ENCODE measurements at places on chromosomes 7 and 10. TPM values are rescaled to one million over a fixed set of nuclear protein-coding genes. Genes with fewer than 3 reads are reported as not detected.

DNA sequence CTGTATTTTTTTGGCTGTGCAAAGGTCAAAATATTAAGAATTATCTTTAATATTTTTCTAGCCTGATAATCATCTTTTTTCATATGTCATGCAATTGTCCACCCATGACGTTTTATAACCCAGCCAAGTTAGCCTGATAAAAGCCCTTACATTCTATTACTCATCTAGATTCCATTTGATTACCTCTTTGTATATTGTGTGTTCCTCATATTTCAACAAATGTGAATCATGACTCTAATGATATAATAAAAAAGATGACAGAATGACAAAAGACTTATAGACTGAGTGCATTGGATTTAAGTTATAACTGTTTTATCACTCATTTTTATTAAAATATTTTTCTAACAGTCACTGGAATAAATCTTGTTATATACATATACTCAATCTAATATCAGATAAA, 1560.0 kb upstream of the LRRTM3 start:
- no peak overlapping the region for H3K27ac ChIP-seq
- no peak overlapping the region for H3K4me3 ChIP-seq
- H3K27me3 ChIP-seq, result no peaks in the 10 kb centered on the region
- DNase-seq, result no peak

- no peak for DNase-seq
- H3K36me3 ChIP-seq, result no peaks in the 10 kb centered on the region
- no peaks in the 10 kb centered on the region for H3K4me1 ChIP-seq
- no peaks in the 10 kb centered on the region for H3K27me3 ChIP-seq
- no peak overlapping the region for H3K4me3 ChIP-seq
Measured at GRCh38 chr7:36762394-36762793, 38.1 kb upstream of the AOAH start.

The ARMH3 gene
- polyA plus RNA-seq, result 12.1 TPM

GRCh38 chr7:73749931-73750776, 11.6 kb upstream of the ABHD11 start:
- H3K27ac ChIP-seq, result no peak overlapping the region
- no peaks in the 10 kb centered on the region for H3K4me1 ChIP-seq
- H3K27me3 ChIP-seq, result no peaks in the 10 kb centered on the region
- no peak for DNase-seq

DNA sequence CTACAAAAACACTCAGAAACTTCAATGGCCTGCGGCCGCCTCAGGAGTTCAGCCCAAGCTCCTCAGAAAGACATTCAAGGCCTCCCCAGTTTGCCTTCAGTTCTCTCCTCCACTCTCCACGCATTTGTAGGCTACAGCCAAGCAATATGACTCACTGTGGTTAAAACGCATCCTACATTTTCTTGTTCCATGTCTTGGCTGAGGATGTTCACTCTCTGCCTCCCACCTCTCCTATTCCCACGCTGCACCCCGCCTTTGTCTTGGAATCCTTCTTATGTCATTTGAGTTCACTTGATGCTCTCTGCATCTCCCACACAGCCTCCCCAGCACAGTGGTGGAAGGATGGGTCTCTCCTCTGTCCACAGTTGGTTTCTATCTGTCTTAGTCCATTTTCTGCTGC, 184.8 kb downstream of the NPSR1 start:
- H3K4me1 ChIP-seq, result no peaks in the 10 kb centered on the region
- no peaks in the 10 kb centered on the region for H3K36me3 ChIP-seq
- no peak for DNase-seq
- no peak overlapping the region for H3K27ac ChIP-seq
- no peaks in the 10 kb centered on the region for H3K27me3 ChIP-seq
- no peak overlapping the region for H3K4me3 ChIP-seq

- no peaks in the 10 kb centered on the region for H3K36me3 ChIP-seq
- H3K27ac ChIP-seq, result no peak overlapping the region
- H3K4me1 ChIP-seq, result no peaks in the 10 kb centered on the region
Measured at GRCh38 chr7:139842401-139843210, 13.5 kb downstream of the TBXAS1 start.

DNA sequence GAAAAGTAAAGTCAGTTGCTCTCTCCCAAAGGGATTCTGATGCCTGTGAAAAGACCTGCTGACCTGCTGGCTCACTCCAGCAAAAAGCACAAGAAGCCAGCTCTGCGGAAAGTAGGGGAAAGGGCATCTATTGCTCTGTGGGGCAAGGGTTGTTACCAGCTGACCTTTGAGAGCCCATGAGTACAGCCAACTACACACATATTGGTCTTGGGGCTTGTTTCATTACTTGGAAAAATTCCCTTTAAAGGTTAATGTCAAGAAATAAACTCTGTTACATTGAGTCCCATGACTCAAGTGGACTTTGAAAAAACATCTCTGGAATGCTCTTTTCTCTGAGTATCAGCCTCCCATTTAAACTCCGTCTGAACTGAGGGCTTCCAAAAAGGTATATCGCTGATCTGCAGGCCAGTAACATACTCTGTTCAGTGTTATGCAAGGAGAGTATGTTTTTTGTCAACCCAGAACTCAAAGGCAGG, 53.2 kb downstream of the PANK1 start:
- no peak for DNase-seq
- H3K27ac ChIP-seq, result no peak overlapping the region
- 0 out of 2 replicates have a peak, but pooled peaks cover 5% of the 10 kb centered on the region for H3K4me1 ChIP-seq

- no peak overlapping the region for H3K4me3 ChIP-seq
- no peaks in the 10 kb centered on the region for H3K36me3 ChIP-seq
- no peak for DNase-seq
- no peaks in the 10 kb centered on the region for H3K27me3 ChIP-seq
Measured at GRCh38 chr10:102831322-102832071, 5.7 kb downstream of the CYP17A1 start.

GRCh38 chr10:60989400-60989876, 45.5 kb upstream of the RHOBTB1 start:
- H3K36me3 ChIP-seq, result no peaks in the 10 kb centered on the region
- no peak for DNase-seq
- H3K27ac ChIP-seq, result no peak overlapping the region
- no peaks in the 10 kb centered on the region for H3K27me3 ChIP-seq
- 0 out of 2 replicates have a peak, but pooled peaks cover 4% of the 10 kb centered on the region for H3K4me1 ChIP-seq

The AKR1E2 gene
- 6.9 TPM for polyA plus RNA-seq

The SUGCT gene
- polyA plus RNA-seq, result 53.7 TPM

- no peaks in the 10 kb centered on the region for H3K4me1 ChIP-seq
- DNase-seq, result no peak
- H3K36me3 ChIP-seq, result no peaks in the 10 kb centered on the region
- H3K27me3 ChIP-seq, result no peaks in the 10 kb centered on the region
- H3K4me3 ChIP-seq, result no peak overlapping the region
Measured at GRCh38 chr10:105844241-105844640, 1203.2 kb downstream of the SORCS3 start.

DNA sequence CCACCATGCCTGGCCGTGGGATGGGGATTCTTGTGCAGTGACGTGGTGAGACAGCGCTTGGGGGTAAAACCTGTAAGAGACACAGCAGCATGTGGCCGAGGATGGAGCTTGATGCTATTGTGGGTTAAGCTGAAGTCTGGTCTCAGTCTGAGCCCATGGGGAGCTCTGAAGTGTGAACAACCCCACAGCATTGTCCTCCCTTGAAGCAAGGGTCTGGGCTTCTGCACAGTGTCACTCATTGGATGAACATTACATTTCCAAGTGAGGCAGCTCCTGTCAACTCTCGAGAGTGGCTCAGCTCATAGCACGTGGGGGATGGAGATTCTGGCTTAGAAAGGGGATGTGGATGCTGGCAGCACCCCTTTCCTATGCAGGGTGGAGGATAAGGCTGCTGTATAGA, 32.2 kb upstream of the ZNF438 start:
- no peak for DNase-seq
- peak overlapping the region; percentile 17 for H3K27ac ChIP-seq
- peaks cover 6% of the 10 kb centered on the region for H3K4me1 ChIP-seq
- no peak overlapping the region for H3K4me3 ChIP-seq
- H3K27me3 ChIP-seq, result no peaks in the 10 kb centered on the region

- peak overlapping the region; percentile 66 for H3K4me3 ChIP-seq
- no peaks in the 10 kb centered on the region for H3K4me1 ChIP-seq
- no peak for DNase-seq
- H3K27me3 ChIP-seq, result no peaks in the 10 kb centered on the region
- H3K36me3 ChIP-seq, result peaks cover 15% of the 10 kb centered on the region
Measured at GRCh38 chr10:13346283-13347042, 1.6 kb downstream of the SEPHS1 start.

GRCh38 chr10:91908337-91909116, 759 bp downstream of the FGFBP3 start:
- H3K36me3 ChIP-seq, result no peaks in the 10 kb centered on the region
- H3K27ac ChIP-seq, result peak overlapping the region; percentile 70
- peak overlapping the region; percentile 80 for H3K4me3 ChIP-seq
- no peaks in the 10 kb centered on the region for H3K27me3 ChIP-seq
- peak; percentile 88 for DNase-seq

- no peak for DNase-seq
- no peak overlapping the region for H3K4me3 ChIP-seq
- H3K27me3 ChIP-seq, result no peaks in the 10 kb centered on the region
- no peak overlapping the region for H3K27ac ChIP-seq
- H3K36me3 ChIP-seq, result no peaks in the 10 kb centered on the region
Measured at GRCh38 chr10:122525788-122526187, 34.8 kb upstream of the DMBT1 start.

GRCh38 chr10:104437226-104437625, 83.6 kb downstream of the CFAP58 start:
- H3K27me3 ChIP-seq, result no peaks in the 10 kb centered on the region
- H3K36me3 ChIP-seq, result no peaks in the 10 kb centered on the region
- no peak for DNase-seq
- no peak overlapping the region for H3K27ac ChIP-seq
- H3K4me3 ChIP-seq, result no peak overlapping the region
- H3K4me1 ChIP-seq, result peaks cover 10% of the 10 kb centered on the region

DNA sequence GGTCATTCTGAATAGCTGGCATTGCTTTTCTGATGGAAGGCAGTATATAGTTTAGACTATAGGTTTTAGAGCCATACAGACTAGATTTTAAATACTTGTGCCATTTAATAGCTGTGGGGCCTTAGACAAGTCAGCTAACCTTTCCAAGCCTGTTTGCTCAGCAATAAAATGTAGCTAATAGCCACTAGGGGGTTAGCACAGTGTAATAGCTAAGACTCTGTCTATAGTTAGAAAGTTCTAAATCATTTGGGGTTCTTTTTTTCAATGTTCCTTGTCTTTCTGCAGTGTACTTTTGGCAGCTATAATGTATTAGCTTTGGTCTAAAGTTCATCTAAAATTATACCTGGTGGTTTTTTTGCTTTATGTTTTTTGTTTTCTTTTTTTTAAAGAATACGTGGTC, 7.5 kb upstream of the KIFBP start:
- no peaks in the 10 kb centered on the region for H3K27me3 ChIP-seq
- no peaks in the 10 kb centered on the region for H3K4me1 ChIP-seq
- DNase-seq, result no peak
- H3K36me3 ChIP-seq, result peaks cover 72% of the 10 kb centered on the region
- H3K4me3 ChIP-seq, result no peak overlapping the region
- no peak overlapping the region for H3K27ac ChIP-seq

The SEPHS1 gene
- 79.8 TPM for polyA plus RNA-seq

DNA sequence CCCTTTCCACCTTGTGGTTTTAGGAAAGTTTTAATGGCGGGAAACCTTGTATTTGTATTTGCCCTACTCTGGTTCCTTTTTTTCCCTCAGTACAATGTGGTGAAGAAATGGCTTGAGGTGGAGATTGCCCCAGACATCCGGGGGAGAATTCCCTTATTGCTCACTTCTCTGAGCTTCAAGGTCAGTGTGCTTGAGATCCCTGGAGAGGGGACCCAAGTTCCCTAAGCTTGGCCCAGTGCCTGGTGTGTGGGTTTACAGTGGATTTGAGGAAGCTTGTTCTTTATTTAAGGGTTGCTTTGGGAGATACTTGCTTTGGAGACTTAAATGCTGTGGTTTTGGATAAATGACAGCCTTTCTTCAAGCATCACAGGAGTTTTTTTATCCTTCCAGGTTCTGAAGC, 18.3 kb downstream of the CALHM2 start:
- DNase-seq, result no peak
- H3K4me1 ChIP-seq, result no peaks in the 10 kb centered on the region
- no peak overlapping the region for H3K4me3 ChIP-seq
- H3K36me3 ChIP-seq, result peaks cover 70% of the 10 kb centered on the region
- H3K27ac ChIP-seq, result no peak overlapping the region

DNA sequence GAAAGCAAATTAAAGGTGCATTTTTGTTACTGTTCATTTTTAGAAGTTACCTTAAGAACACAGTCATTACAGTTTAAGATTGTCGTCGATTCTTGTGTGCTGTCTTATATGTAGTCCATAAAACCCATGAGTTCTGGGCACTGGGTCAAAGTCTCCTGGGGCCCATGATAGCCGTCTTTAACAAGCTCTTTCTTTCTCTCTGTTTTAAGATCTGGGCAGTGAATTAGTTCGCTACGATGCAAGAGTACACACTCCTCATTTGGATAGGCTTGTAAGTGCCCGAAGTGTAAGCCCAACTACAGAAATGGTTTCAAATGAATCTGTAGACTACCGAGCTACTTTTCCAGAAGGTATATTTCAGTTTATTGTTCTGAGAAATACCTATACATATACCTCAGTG, 90.7 kb upstream of the CAPZA2 start:
- H3K36me3 ChIP-seq, result peaks cover 16% of the 10 kb centered on the region

GRCh38 chr7:45013465-45013967, 13.5 kb downstream of the CCM2 start:
- no peaks in the 10 kb centered on the region for H3K27me3 ChIP-seq
- DNase-seq, result no peak
- H3K4me1 ChIP-seq, result no peaks in the 10 kb centered on the region
- no peaks in the 10 kb centered on the region for H3K36me3 ChIP-seq
- no peak overlapping the region for H3K27ac ChIP-seq

- no peak overlapping the region for H3K27ac ChIP-seq
- DNase-seq, result no peak
- no peaks in the 10 kb centered on the region for H3K4me1 ChIP-seq
- no peaks in the 10 kb centered on the region for H3K27me3 ChIP-seq
- H3K4me3 ChIP-seq, result no peak overlapping the region
Measured at GRCh38 chr7:32042900-32043299, 27.3 kb downstream of the PDE1C start.

DNA sequence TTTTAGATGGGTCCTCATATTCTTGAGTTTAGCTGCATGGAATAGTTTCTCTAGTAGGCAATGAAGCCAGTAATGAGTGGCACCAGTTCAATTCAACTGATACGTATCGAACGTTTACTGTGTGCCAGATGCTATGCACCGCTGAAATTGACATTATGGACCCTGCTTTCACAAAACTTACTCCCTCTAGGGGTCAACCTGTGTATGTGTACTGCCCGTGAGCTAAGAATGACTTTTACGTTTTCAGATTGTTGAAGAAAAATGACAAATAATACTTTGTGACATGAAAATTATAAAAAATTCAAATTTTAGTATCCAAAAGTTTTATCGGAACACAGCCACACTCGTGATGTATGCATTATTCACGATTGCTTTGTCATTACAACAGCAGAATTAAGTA, 95.5 kb downstream of the ZMYND11 start:
- no peak overlapping the region for H3K4me3 ChIP-seq
- H3K36me3 ChIP-seq, result peaks cover 7% of the 10 kb centered on the region
- H3K27me3 ChIP-seq, result no peaks in the 10 kb centered on the region
- H3K4me1 ChIP-seq, result no peaks in the 10 kb centered on the region

Measured in SK-N-SH (cell line).